ENCODE measurements at places on chromosomes 16 and 17. TPM values are rescaled to one million over a fixed set of nuclear protein-coding genes. Genes with fewer than 3 reads are reported as not detected.

AKTIP gene
- total RNA-seq, result 75.5 TPM

TM4SF5 gene
- not detected for total RNA-seq

ST6GALNAC1 gene
- total RNA-seq, result 2.9 TPM

ASB16 gene
- 14.9 TPM for total RNA-seq

IRF8 gene
- total RNA-seq, result 29.4 TPM

TMEM106A gene
- 2.0 TPM for total RNA-seq

ITGB3 gene
- total RNA-seq, result 7.7 TPM

OR1A1 gene
- total RNA-seq, result not detected

HLF gene
- total RNA-seq, result 21.9 TPM

LITAFD gene
- total RNA-seq, result not detected

HSD17B1 gene
- 0.56 TPM for total RNA-seq

CBLN1 gene
- total RNA-seq, result 0.70 TPM

OR2C1 gene
- total RNA-seq, result not detected

MPP2 gene
- total RNA-seq, result 20.7 TPM
